Glutamatergic neuron (in vitro differentiated cells): ENCODE measurements at places on chromosomes 2 and 18.

- H3K36me3 ChIP-seq: no peaks in the 10 kb centered on the region
- peaks cover 8% of the 10 kb centered on the region for H3K4me1 ChIP-seq
- DNase-seq: no peak
- no peak overlapping the region for H3K27ac ChIP-seq
- H3K4me3 ChIP-seq: no peak overlapping the region
Observed at GRCh38 chr18:9211955-9212354, 75.4 kb downstream of the ANKRD12 start.

DNA sequence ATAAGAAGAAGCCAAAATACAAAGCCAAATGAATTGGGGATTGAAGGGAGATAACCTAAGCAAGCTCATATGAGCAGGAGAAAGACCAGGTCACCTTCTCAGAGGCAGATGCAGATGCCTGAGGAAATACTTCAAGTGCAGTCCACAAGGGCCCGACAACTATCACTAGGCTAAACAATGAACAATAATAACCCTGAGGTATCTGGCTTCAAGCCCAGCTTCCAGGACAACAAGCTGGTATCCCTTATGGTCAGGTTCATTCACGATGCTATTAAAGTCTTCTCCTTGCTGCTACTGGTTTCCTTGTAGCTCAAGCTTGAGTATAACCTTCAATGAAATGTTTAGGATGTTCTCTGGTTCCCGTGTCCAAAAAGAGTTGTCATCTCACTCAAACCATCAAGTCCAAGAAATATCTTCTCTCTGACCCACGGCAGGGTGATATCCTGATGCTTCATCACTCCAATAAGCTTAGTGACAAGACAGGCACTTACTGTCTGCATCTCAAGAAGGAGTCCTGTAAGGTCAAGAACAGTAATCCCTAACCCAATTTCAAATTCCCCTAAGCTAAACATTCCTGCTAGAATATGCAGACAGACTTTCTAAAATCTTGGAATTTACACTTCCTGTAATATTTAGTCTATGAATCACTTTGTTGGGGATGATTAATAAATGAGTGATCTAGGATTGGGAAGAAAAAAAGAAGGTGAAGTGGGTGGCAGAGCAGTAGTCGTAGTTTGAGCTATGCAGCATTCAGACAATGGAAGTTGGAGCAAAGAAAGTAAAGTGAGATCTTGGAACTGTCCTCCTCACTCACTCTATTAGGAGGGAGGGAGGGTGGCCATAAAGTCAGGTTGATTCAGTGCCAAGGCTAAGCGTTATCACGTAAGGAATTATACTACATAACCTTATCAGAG, 33.1 kb downstream of the CHN1 start:
- H3K4me1 ChIP-seq: peaks cover 8% of the 10 kb centered on the region
- no peak for DNase-seq
- H3K27me3 ChIP-seq: no peaks in the 10 kb centered on the region
- no peaks in the 10 kb centered on the region for H3K36me3 ChIP-seq
- H3K27ac ChIP-seq: no peak overlapping the region
- no peak overlapping the region for H3K4me3 ChIP-seq

DNA sequence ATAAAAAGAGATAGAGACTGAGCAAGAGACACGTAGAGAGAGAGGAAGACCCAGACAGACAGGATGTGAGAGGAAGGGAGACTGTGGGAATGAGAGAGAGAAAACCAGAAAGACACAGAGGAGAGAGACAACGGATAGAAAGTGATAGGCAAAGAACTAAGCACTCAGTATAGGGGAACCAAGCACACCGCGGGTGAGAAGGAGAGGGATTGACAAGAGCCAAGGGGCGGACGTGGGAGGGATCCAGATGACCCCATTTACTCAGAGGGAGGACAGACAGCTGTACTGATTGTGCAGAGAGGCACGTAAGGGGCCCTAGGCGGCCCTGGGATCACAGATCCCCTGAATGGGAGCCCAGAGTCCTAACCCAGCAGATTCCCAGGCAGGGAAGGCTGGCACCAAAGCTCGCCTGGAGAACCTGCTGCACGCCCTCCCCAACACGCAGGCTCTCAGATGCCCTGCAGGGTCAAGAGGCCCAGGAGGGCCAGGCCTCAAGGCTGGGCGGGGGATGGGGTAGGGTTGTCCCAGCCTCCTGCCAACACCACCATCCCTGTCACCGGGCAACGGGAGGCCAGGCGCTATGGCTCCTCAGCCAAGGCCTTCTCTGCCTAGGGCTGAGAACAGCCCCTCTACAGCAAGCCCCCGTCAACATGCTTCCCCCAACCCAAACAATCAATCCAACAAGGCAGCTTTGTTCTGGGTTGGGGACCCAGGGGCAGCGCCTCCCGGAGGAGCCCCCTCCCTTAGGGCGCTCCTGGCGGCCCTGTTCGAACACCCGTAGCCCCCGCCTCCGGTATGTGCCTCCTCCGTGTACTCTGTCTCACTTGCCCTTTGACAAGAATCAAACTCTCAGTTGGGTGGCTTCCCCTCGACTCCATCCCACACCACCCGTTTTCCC, 579 bp downstream of the LOXL3 start:
- peaks cover 39% of the 10 kb centered on the region for H3K27me3 ChIP-seq
- H3K4me1 ChIP-seq: peaks cover 32% of the 10 kb centered on the region
- peak overlapping the region; percentile 91 for H3K27ac ChIP-seq
- DNase-seq: peak; percentile 50
- H3K36me3 ChIP-seq: peaks cover 9% of the 10 kb centered on the region

DNA sequence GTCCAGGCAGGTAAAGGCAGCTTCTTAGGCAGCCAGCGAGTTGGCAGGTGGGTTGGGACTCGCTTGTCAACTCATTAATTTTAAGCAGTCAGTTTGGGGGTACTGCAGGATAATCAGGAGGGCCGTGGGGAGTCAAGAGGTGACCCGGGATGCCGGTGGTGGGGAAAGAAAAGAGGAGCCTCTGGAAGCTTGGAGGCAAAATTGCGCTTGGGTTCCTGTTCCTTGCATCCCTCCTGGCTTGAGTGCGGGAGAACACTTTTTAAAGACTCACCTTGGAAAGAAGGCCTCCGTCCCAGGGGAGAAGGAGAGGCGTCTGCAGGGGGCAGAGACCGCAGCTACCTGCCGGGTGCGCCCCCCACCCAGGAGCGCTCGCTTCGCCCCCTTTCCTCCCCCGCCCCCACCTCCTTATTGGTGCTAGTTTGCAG, at the start of gene KCNJ3:
KCNJ3 (plus strand) TSS at position 400 of the 425 bp plus-strand sequence. CDS start 81 bp downstream, outside the sequence.
- peaks cover 13% of the 10 kb centered on the region for H3K27me3 ChIP-seq
- H3K4me3 ChIP-seq: peak within 1 kb of the TSS; percentile 93
- H3K4me1 ChIP-seq: peaks cover 18% of the 10 kb centered on the region
- H3K36me3 ChIP-seq: peaks cover 8% of the 10 kb centered on the region

DNA sequence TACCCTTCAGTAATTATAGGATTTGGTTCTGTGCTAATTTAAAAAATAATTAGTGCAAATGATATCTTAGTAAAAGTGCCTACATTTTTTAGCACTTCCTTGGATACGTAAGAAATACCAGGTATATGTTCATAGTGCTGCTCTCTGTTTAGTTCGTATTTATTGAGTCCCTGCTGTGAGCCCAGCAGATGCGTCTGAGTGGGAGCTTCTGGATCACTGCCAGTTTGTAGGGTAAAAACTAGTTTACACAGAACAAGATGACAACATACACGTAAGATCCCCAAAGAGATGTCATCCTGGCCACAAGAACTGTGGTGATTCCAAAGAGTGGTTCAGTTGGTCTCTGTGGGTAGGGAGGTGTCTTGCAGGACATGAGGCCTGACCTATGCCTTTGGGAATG, 103.2 kb downstream of the CTIF start:
- DNase-seq: peak; percentile 2
- H3K27me3 ChIP-seq: peaks cover 4% of the 10 kb centered on the region
- no peak overlapping the region for H3K4me3 ChIP-seq
- peaks cover 11% of the 10 kb centered on the region for H3K4me1 ChIP-seq

DNA sequence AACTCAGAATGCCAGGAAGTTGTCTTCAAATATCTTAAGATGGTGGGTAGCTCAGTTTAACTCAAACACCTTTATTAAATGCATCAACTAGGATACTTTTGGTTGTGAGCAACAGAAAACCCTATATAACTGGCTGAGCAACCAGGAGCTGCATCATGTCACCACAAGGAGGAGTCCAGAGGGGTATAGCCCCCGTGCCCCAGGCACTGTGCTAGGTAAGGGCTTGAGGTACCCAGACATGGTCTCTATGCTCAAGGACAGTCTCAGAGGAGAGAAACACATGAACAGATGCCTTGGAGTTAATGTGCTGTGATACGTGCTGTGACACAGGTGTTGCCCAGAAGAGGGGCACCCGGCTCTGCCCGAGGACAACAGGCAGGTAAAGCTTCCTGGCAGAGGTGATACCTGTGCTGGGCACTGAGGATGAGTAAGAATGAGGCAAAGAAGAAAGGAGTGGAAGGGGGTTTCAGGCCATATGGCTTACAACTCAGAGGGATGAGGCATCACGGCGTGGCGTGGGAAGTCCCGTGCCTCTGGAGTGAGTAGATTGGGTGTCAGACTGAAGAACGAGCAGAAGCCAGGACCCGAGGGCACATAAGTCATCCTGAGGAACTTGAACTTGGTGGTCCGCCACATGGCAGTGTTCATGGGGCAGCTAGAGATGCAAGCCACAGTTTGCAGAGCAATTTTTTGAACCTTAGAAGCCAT, 32.0 kb upstream of the CAB39 start:
- H3K27me3 ChIP-seq: peaks cover 9% of the 10 kb centered on the region
- H3K4me1 ChIP-seq: peaks cover 16% of the 10 kb centered on the region
- peaks cover 8% of the 10 kb centered on the region for H3K36me3 ChIP-seq

GRCh38 chr2:218230882-218231281, 13.9 kb downstream of the ARPC2 start:
- no peaks in the 10 kb centered on the region for H3K36me3 ChIP-seq
- no peaks in the 10 kb centered on the region for H3K27me3 ChIP-seq
- H3K4me3 ChIP-seq: no peak overlapping the region
- DNase-seq: no peak
- H3K27ac ChIP-seq: no peak overlapping the region
- no peaks in the 10 kb centered on the region for H3K4me1 ChIP-seq

- no peaks in the 10 kb centered on the region for H3K36me3 ChIP-seq
- no peak overlapping the region for H3K27ac ChIP-seq
- DNase-seq: peak; percentile 36
- peaks cover 2% of the 10 kb centered on the region for H3K27me3 ChIP-seq
- H3K4me3 ChIP-seq: no peak overlapping the region
Observed at GRCh38 chr2:54763636-54764291, 40.3 kb downstream of the EML6 start.

DNA sequence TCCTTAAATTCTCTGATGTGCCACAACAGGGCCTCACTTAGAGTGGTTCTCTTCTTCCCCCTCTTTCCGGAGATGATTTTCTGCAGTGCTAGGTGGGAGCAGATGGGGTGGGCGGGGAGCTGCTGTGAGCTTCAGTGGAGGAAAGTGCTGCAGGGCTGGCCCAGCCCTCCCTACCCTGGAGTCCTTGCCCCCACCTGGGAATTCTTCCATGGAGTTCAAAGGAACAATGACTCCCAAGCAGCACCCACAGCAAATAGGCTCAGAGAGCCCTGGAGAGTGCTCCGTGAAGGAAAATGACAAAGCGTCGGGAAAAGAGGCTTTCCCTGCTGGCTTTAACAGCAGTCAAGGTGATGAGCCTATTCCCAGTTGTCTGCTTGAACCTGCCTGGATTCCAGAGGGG, 28.8 kb downstream of the LOXHD1 start:
- no peak for DNase-seq
- H3K4me3 ChIP-seq: no peak overlapping the region
- no peak overlapping the region for H3K27ac ChIP-seq
- peaks cover 4% of the 10 kb centered on the region for H3K4me1 ChIP-seq
- H3K36me3 ChIP-seq: no peaks in the 10 kb centered on the region

DNA sequence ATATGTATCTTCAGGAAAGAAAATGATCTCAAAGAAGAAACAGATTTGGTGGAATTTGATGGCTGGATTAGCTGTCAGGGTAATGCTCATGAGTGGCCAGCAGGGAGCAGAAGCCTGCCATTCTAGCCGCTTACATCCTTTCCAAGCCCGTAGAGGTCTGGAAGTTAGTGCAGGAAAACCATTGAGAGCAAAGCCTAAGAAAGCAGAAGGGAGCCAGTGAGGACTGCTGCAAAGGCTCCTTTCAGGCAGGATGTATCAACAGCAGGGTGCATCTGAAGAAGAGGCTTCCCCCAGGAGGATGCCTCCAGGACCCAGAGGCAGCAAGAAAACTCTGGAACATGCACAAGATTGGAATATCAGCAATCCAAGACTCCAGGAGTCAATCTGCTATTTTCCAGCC, 22.9 kb upstream of the LBH start:
- no peak overlapping the region for H3K27ac ChIP-seq
- no peak overlapping the region for H3K4me3 ChIP-seq
- H3K36me3 ChIP-seq: no peaks in the 10 kb centered on the region
- H3K4me1 ChIP-seq: peaks cover 6% of the 10 kb centered on the region
- peaks cover 1% of the 10 kb centered on the region for H3K27me3 ChIP-seq

- no peak overlapping the region for H3K4me3 ChIP-seq
- peaks cover 6% of the 10 kb centered on the region for H3K4me1 ChIP-seq
- H3K27ac ChIP-seq: no peak overlapping the region
- no peaks in the 10 kb centered on the region for H3K27me3 ChIP-seq
Observed at GRCh38 chr18:50862401-50862800, 16.5 kb upstream of the ME2 start.

GRCh38 chr2:238165288-238165921, 6.6 kb downstream of the ERFE start:
- H3K27me3 ChIP-seq: peaks cover 18% of the 10 kb centered on the region
- H3K4me3 ChIP-seq: no peak overlapping the region
- H3K27ac ChIP-seq: no peak overlapping the region

- peaks cover 4% of the 10 kb centered on the region for H3K27me3 ChIP-seq
- no peak overlapping the region for H3K4me3 ChIP-seq
- no peaks in the 10 kb centered on the region for H3K36me3 ChIP-seq
- peak overlapping the region; percentile 46 for H3K27ac ChIP-seq
Observed at GRCh38 chr2:235765181-235765820, 271.5 kb downstream of the AGAP1 start.

DNA sequence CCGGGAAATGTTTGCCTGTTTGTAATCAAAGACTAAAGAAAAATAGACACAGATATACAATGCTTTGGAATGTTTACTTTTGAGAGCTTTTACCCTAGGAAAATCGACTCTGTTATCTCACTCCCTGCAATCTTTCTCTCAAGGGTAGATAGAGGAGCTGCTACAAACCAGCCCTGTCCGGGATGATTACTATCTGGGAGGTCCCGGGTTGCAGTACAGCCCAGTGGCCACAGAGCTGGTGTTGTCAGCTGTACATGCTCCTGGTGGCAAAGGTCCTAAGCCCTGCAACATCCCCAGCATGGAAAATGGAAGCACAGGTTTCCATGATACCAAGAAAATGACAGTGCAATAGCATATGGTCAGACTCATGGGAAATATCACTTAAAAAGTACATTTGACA, 570.5 kb upstream of the SOX11 start:
- H3K27me3 ChIP-seq: no peaks in the 10 kb centered on the region
- H3K27ac ChIP-seq: no peak overlapping the region
- H3K4me3 ChIP-seq: no peak overlapping the region
